ENCODE measurements at places on chromosomes 16 and 17. TPM values are rescaled to one million over a fixed set of nuclear protein-coding genes. Genes with fewer than 3 reads are reported as not detected.

- no peak for DNase-seq
These were observed 98.4 kb downstream of the ADCY9 start for GRCh38 chr16:4017807-4018206.

RPH3AL gene
- total RNA-seq: 22.0 TPM

TBC1D3 gene
- total RNA-seq: not detected

GRCh38 chr17:50037321-50038107, 18.4 kb upstream of the ITGA3 start:
- peak; percentile 87 for DNase-seq

MT1F gene
- total RNA-seq: not detected

GRCh38 chr17:50022463-50023130, 27.6 kb upstream of the DLX3 start:
- DNase-seq: no peak

RHBDL1 gene
- total RNA-seq: 0.80 TPM

HEATR9 gene
- not detected for total RNA-seq

Measured in LHCN-M2 (cell line).